ENCODE measurements at places on chromosomes 5 and 9.

DNA sequence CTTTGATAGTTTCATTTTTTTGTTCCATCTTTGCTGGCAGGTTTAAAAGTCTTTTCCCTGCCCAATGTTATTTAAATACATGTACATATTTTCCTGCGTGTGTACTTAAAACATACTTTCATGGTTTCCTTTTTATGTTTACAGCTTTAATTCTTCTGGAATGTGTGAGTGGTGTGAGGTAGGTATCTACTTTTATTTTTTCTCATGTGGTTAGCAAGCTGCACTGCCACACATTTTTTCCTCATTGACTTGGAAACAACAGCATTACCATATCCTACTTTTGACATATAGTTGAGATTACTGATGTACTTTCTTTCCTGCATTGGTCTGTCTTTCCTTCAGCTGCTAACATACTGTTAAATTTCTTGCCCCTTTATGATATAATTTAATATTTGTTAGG lies 51.4 kb upstream of the COL15A1 start:
- DNase-seq = no peak

DNA sequence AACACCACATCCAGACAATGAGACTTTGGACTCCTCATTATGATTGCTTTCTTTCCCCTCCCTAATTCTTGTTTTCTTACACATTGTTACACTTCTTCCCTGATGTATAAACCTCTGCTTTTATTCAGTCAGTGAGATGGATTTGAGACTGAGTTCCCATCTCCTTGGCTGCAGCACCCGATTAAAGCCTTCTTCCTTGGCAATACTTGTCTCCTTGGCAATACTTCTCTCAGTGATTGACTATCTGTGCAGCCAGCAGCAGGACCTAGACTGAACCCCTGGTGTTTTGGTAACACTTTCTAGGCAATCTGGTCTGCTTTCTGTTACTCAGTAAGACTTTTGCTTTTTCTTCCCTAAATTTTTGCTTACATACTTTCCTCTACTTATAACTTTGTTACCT lies 492.8 kb upstream of the SMC2 start:
- DNase-seq = no peak

- no peak for DNase-seq
Observed at GRCh38 chr9:94901019-94901363, 174.5 kb downstream of the AOPEP start.

DNA sequence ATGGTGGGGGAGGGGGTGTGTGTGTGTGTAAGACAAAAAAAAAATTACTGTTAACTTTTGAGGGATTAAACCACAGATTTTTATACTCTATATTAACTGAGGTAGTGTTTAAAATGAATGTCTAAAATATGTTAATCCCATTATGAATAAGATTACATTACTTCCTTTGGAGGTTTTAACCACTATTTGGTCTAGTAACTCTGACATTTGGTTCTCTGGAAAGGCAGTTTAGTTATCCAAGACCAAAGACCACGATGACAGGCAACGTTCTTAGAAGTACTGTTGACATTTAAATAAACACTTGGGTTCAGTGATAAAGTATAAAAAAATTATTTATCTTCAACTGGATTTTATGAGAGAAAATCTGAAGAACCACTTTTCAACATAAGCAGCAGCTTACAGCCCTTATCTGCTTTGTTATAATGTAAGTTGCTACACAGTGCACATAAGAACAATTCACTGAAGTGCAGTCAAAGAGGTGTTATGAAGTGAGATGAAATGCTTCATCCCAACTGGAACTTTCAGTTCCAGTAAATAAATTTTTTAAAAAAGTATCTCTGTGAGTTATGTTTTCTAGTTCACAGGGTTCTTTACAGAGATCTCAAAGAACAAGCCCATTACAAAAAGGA lies 94.5 kb downstream of the OSMR start:
- DNase-seq = no peak

DNA sequence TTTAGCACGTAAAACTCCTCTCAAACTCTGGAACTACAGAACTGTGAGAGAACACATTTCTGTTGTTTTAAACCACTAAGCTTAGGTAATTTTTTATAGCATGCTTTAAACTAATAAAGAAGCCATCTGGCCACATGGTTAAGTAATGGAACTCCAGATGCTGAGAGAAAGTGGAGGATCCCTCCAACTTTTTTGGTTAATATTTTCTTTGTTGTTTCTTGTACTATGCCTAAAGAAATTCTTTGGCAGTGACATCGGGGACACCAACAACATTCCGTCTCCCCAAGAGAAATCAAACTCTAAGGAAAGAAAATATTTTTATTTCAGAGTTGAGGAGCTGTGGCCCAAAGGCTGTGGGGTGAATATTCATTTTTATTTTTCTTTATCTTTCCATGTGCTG lies 734.8 kb upstream of the CDH9 start:
- no peak for DNase-seq

DNA sequence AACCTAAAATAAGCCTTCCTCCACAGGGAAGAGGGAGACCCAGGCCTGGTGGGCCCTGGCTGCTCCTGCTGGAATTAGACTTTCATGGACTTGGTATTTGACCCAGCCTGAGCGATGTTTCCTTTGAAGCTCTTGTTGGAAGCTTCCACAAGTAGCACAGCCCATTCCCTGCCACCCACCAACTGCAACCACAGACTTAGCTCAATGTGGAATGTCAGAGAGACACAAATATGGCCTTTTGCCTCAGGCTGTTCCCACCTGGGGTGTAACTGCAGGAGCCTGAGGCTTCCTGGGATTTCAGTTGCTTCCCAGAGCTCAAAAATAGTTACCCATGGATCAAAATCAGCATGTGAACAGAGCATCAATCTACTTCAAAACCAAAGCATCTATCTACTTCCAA lies 70.3 kb upstream of the LHFPL2 start:
- DNase-seq = no peak

DNA sequence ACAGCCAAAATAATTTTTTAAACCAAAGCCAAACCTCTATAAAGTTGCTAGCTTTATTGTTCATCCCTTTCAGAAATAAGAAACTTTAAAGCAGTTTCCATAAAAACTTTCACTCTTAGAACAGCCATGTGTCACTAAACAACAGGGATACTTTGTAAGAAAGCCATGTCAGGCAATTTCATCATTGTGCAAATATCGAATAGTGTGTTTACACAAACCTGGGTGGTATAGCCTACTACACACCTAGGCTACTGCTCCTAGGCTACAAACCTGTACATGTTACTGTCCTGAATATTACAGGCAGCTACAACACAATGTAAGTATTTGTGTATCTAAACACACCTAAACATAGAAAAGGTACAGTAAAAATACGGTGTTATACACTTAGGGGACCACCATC lies 59.9 kb downstream of the TLE1 start:
- no peak for DNase-seq

GRCh38 chr5:119328753-119329602 lies 26.8 kb upstream of the TNFAIP8 start:
- no peak for DNase-seq

- no peak for DNase-seq
Observed at GRCh38 chr9:70297141-70297540, 38.4 kb downstream of the SMC5 start.

GRCh38 chr5:88689668-88690408 lies 193.1 kb downstream of the MEF2C start:
- DNase-seq = no peak

DNA sequence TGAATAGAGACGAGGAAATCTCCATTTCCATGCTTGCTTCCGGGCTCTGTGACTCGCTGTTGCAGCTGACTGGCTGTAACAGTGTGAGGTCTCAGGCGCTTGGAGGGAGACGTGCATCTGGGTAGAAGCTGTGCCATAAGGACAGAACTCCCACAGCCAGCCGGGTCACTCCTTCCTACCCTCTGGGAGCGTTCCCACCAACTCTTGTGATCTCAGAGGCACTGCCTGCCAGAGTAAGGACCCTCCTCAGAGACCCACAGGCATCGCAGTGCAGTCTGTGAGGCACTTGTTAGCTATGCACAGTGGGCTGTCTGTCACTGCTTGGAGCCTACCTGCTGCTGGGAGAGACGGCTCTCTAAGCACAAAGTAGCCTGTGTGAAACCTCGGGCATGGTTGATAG lies 203.4 kb upstream of the SEMA6A start:
- DNase-seq = no peak

DNA sequence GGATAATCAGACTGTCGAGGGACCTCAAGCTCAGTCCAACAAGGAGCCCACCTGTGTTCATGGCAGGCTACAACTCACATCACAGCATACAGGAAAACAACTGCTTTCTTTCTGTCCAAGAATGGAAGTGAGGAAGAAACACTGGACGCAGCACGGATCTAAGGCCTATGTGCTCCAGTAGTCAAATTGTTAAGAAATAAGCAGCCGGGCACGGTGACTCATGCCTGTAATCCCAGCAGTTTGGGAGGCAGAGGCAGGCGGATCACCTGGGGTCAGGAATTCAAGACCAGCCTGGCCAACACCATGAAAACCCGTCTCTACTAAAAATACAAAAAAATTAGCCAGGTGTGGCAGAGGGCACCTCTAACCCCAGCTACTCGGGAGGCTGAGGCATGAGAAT lies 427.8 kb downstream of the BNC2 start:
- DNase-seq = no peak

- DNase-seq = no peak
Observed at GRCh38 chr5:39580702-39581453, 156.1 kb upstream of the DAB2 start.

DNA sequence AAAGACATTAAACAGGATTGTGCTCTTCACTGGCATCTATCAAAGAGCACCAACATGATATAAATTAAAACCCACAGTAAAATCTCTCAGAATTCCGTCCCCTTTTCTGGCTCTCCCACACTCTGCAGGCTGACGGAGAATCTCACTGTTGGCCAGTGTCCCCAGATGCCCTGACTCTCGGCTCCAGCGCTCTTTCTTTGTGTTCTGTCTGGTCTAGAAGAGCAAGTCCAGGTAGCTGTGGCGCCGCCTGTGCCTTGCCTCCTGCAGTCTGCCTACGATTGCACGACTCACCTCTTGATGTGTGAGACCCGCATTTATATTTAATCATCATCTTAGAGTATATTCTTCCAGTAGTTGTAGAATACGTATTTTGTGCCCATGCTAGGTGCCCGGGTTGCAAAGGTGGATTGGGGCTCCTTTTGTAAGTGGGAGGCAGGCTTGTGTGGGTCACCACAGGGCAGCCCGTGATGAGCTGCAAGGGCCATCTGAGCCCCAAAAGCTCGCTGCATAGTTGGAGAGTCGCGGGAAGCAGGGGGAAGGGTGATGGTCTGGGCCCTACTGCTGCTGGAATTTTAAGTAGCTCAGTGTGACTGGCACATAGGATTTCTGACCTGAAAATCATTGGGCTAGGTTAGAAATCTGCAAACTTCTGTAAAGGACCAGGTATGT lies 55.6 kb downstream of the EHMT1 start:
- no peak for DNase-seq

GRCh38 chr5:55004729-55005128 lies 19.3 kb upstream of the GZMK start:
- no peak for DNase-seq

DNA sequence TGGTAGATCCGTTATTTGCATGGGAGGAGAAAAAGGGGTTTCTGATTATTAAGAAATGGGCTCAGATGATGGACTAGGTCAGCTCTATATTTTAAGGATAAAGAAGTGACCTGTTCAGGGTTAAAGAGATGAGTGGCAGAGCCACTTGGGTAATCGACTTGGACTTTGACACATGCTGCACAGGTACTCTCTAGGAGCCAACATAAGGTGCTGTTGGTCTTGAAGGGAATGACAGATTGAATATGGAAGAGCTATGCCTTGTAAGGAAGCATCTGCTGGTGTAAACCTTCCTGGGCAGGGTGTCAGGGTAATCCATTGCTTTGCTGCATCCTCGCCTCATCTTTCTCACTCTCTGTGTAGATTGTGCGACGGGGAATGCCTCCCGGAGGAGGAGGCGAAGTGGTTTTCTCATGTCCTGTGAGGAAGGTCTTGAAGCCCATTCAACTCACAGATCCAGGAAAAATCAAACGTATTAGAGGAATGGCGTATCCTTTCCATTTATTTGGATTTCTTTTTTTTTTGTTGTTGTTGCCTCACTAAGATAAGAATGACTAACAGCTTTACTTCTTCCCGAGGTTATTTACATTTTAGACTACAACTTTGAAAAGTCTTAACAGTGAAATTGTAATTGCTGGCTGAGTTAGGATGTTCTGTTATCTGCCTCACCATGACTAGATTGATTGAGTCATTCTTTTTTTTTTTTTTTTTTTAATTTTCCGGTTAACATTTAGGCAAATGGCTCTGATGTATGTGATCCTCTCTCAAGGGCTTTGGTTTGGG lies 41.2 kb downstream of the RCL1 start:
- DNase-seq = no peak

GRCh38 chr5:74954919-74955318 lies 88.7 kb upstream of the FAM169A start:
- no peak for DNase-seq

DNA sequence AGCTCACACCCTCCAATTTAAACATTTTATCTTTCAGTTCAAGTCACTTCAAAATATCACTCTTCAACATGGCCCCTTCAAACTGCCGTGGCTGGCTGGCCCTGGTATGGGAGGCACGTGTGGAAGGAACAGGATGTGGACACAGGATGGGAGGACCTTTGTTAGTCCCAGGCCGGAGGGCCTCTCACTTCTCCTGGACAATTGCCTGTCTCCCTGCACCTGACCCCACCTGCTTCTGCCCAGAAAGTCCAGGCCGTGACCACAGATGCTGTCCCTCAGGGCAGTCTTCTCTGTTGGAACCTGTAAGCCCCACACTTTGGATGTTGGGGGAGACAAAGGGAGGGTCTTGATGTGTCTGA lies 19.4 kb downstream of the AMBP start:
- DNase-seq = no peak

- DNase-seq = no peak
Observed at GRCh38 chr5:142221091-142221860, 103.5 kb downstream of the SPRY4 start.

DNA sequence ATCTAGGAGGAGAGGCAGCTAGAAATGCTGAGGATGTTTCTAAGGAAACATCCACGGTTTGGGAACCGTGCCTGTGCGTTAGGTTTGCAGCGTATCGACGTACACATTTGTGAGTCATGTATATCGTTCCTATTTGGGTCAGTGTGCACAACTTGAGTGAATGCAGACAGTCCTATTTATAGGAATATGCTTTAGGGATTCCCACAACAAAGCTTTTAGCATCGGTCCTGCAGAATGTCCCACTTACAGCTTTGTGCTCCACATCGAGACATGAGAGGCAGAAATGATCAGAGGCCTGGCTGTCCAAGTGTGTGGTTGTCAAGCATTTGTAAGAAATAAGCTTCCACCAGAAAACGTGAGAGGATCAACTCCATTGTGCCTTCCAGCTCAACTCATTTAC lies 1282.7 kb upstream of the WWC1 start:
- DNase-seq = no peak

- DNase-seq = no peak
Observed at GRCh38 chr5:181215997-181216989, 6.8 kb upstream of the TRIM41 start.

- DNase-seq = no peak
Observed at GRCh38 chr5:168404365-168404764, 81.9 kb upstream of the RARS1 start.

DNA sequence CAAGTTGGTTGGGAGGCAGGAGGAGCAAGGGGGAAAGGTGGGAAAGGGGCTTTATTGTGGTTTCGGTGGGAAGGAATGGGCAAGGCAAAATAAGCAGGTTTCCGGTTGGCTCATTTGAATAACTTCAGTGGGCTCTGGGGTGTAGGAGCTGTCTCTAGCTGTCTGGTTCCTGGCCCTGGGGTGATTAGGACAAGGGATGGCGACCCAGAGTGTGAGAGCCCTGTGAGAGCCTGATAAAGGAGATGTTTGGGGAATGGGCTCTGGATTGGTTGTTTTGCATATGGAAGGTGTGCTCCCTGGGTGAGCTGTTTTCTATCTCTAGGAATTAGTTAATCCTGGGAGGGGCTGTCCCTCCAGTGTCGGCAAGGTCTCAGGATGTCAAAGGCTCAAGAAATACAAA lies 15.4 kb downstream of the ANKRD34B start:
- DNase-seq = no peak
